ENCODE measurements at places on chromosomes 2 and 18. TPM values are rescaled to one million over a fixed set of nuclear protein-coding genes. Genes with fewer than 3 reads are reported as not detected.

DNA sequence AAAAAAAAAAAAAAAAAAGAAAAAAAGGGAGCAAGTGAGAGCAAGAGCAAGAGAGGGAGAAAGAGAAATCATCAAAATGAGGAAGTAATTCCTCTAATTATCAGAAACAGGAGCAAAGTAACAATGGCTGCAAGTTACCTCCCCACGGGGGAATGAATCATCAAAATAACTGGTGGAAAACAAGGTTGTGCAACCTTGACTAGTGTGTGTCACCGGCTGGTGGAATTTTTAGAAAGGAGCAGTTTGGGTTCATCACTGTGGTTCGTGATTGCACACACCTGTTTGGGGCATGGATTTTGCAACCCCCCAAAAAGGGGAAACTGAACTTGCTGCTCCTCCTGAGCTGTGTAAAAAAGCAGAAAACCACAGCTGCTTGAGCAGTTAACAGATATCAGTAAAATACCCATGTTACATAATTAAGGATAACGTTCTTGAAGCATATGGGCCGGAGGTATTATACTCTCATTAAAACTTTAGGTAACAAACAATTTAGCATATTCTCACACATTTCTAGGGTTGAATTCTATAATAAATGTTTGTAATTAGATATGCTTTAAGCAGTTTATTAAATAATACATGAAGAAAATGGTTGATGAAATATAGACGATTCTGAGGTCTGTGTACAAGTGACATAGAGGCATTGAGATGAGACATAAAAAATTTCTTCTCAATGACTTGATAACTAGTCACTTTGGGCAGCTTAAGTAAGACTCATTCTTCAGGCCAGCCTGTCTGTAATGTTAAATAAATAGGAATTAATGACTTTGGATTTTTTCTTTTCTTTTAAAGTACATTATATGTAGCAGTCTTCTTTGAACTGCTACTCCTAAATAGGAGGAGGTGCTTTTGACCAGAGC lies 184.2 kb upstream of the ZEB2 start:
- no peak overlapping the region for H3K27ac ChIP-seq
- H3K4me3 ChIP-seq, result no peak overlapping the region
- H3K36me3 ChIP-seq, result no peaks in the 10 kb centered on the region
- DNase-seq, result no peak
- H3K27me3 ChIP-seq, result no peaks in the 10 kb centered on the region

DNA sequence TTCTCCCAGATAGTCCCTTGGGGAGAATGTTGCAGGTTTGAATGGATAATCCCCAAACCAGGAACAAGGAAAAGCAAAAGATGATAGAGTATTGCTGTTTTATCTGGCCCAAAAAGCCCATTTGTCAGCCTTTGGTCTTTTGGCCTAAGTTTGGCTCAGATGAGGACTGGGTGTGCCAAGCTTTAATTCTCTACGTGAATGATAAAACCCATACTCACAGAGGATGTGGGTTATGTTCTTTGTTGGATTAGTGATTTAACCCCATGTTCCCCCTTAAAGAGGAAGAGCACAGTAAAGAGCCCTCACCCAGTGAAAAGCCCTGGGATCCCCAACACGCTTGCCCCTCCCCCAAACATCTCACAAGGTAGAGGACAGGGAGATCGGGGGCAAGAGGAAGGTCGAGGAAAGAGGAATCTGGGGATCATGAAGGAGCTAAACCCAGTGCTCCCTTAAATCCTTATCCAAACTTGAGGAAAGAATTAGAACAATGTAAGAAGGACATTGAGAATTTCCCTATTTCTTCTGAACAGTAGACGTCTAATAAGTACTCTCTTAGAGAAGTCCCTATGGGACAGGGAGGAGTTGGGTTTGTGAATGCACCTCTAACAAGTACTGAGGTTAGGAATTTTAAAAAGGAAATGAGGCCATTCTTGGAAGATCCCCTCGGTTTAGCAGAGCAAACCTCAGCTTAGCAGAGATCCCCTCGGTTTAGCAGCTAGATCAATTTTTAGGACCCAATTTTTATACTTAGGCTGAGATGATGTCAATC lies 105.0 kb downstream of the HIBCH start:
- H3K4me1 ChIP-seq, result no peaks in the 10 kb centered on the region
- H3K27ac ChIP-seq, result no peak overlapping the region
- H3K36me3 ChIP-seq, result peaks cover 12% of the 10 kb centered on the region
- no peak overlapping the region for H3K4me3 ChIP-seq
- H3K27me3 ChIP-seq, result no peaks in the 10 kb centered on the region
- DNase-seq, result no peak

GCG gene
- total RNA-seq, result not detected

- H3K4me1 ChIP-seq, result no peaks in the 10 kb centered on the region
- no peak overlapping the region for H3K27ac ChIP-seq
- no peaks in the 10 kb centered on the region for H3K36me3 ChIP-seq
- DNase-seq, result no peak
These were observed 146.1 kb upstream of the ZSWIM2 start for GRCh38 chr2:186995092-186995491.

CD207 gene
- total RNA-seq, result not detected

DNA sequence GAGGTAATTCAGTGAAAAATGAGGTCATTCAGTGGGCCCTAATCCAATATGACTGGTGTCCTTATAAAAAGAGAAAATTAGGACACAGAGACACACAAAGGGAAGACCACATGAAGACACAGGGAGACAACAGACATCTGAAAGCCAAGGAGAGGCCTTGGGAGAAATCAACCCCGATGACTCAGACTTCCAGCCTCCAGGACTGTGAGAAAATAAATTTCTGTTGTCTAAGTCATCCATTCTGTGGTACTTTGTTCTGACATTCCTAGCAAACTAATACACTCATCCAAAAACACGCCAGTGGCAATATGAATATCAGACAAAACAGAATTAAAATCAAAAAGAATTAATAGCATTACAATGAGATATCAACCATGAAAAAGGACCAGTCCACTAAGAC lies 303.7 kb downstream of the SS18 start:
- no peaks in the 10 kb centered on the region for H3K4me1 ChIP-seq
- no peak for DNase-seq
- H3K27me3 ChIP-seq, result no peaks in the 10 kb centered on the region

DNA sequence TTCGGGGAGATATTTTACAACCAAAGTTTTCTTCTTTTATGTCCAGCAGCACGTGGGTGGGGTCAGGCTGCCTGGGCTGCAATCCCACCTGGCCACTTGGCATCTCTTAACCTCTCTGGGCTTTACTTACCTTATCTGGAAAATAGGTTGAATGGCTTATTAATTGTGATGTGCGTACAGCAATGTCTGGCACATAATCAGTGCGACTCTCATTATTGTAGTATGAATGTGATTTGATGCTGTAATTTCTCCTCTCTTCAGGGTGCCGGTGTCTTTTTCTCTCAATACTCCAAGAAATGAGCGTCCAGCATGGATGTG lies 2.0 kb upstream of the ZAP70 start:
- H3K4me1 ChIP-seq, result peaks cover 28% of the 10 kb centered on the region
- H3K27me3 ChIP-seq, result no peaks in the 10 kb centered on the region
- DNase-seq, result no peak
- peak overlapping the region; percentile 84 for H3K27ac ChIP-seq
- H3K4me3 ChIP-seq, result peak overlapping the region; percentile 28

DNA sequence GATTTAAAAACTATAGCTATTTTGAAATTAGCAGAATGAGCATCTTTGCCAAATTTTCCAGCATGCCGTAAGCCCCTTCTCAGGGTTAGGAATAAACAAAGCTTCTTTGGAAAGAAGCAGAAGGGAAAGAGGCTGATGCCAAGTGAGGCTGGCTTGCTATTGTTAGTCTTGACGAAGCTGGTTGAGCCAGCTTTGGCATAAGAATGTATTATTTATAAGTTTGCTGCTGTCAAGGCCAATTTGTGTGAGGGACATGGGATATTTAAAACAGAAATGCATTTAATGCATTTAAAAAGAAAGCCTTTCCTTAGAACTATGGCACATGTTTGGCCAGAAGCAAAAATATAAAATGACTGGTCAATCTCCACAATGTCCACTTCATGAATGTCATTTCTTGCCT lies 52.5 kb upstream of the TTN start:
- no peaks in the 10 kb centered on the region for H3K27me3 ChIP-seq
- no peak overlapping the region for H3K4me3 ChIP-seq
- peaks cover 71% of the 10 kb centered on the region for H3K36me3 ChIP-seq
- no peak for DNase-seq

GRCh38 chr18:6976935-6977334 lies 140.7 kb downstream of the LAMA1 start:
- H3K36me3 ChIP-seq, result peaks cover 91% of the 10 kb centered on the region
- no peak overlapping the region for H3K4me3 ChIP-seq
- H3K27me3 ChIP-seq, result no peaks in the 10 kb centered on the region
- no peak overlapping the region for H3K27ac ChIP-seq

DNA sequence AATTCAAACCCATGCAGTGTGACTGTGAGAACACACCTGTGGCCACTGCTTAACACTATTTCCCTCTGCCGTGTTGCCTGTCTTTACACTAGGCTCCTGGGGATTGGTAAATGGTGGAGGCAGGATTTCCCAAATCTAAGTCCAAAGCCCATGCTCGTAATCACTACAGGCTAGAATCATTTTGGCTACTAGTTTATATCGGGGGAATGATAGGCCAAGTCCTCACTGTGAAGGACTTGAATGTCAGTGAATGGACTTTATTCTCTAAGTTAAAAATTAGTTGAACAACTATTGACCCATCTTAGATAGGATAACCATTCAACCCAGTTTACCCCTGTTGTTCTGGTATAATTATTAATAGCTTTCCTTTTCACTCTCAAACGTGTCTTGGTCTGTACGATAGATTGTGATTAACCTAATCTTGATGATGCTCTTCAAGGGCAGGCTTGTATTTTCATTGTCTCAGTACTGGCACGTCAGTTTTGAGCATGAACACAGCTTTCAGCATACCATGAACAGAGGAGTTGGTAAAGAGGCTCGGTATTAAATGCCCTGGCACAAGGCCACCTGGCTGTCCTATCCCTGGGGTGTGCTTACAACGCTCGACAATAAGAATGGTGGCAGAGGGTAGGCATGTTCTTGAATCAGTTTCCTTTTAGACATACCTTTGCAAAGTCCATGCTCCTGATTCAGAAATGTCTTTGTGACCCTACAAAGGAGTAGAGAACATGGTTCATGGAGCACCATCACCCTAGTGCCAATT lies 148.8 kb downstream of the RTN4 start:
- no peak overlapping the region for H3K4me3 ChIP-seq
- no peak for DNase-seq
- H3K4me1 ChIP-seq, result no peaks in the 10 kb centered on the region
- no peak overlapping the region for H3K27ac ChIP-seq
- H3K27me3 ChIP-seq, result peaks cover 4% of the 10 kb centered on the region
- H3K36me3 ChIP-seq, result no peaks in the 10 kb centered on the region

NGEF gene
- total RNA-seq, result 1.6 TPM

DNA sequence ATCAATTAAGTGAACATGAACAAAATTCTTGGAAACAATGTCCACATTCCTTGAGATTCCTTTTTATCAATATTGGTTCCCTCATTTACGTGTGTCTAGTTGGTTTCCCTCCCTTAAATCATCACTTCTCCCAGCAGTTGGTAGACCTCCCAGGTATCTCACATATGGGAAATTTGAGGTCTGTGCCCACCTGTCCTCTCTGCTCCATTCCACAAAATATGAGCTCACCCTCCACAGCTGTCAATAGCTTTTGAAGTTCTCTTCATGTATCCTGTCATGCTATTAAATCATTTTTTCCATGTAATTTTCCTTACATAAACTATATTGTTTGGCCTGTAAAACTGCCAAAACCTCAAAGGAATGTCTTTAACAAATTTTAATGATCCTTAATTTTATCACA lies 992.2 kb upstream of the ACVR2A start:
- H3K27me3 ChIP-seq, result no peaks in the 10 kb centered on the region
- H3K36me3 ChIP-seq, result no peaks in the 10 kb centered on the region
- no peak overlapping the region for H3K27ac ChIP-seq
- DNase-seq, result no peak

DNA sequence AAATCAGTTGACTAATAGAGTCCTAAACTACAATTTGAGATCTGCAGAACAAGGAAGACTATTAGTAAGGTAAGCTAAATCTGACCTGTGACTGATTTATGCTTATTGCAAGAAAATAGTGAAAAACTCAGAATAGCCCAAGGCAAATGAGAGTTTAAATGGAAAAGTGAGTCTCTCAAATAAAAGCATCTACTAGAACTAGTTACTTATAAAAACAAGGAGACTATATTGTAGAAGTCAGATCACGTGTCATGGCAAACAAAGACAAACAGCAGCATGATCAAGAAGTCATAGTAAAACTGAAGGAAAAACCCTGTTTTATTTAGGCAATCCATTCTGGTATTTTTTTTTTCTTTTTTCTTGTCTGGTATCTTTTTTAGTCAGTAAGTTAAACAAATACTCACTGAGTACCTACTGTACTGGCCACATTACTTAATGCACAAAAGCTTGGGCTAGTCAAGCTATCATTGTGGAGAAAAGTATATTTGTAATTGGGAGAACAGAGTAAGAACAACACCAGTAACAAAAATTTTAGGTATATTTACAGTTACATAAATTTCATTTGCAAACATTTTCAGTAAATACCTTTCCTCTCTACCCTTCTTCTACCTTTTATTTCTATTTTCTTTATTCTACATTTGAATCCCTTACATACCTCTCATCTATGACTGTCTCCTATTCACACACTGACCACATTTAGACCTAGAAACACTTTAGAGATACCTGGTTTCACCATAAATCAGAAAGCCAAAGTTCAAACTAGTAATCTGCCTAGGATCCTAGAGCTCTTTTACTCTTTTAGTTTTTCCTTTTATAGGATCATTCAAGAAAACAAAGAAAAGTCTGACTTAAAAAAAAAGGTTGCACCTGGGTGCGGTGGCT lies 23.7 kb downstream of the CCDC88A start:
- H3K4me1 ChIP-seq, result no peaks in the 10 kb centered on the region
- H3K27me3 ChIP-seq, result no peaks in the 10 kb centered on the region

- no peak overlapping the region for H3K4me3 ChIP-seq
- no peaks in the 10 kb centered on the region for H3K27me3 ChIP-seq
- no peaks in the 10 kb centered on the region for H3K36me3 ChIP-seq
- no peak overlapping the region for H3K27ac ChIP-seq
These were observed 14.8 kb upstream of the GPR55 start for GRCh38 chr2:230939691-230940470.

- DNase-seq, result no peak
- peaks cover 9% of the 10 kb centered on the region for H3K27me3 ChIP-seq
- H3K4me3 ChIP-seq, result no peak overlapping the region
These were observed 22.1 kb upstream of the ARPC2 start for GRCh38 chr2:218194880-218195279.

DNA sequence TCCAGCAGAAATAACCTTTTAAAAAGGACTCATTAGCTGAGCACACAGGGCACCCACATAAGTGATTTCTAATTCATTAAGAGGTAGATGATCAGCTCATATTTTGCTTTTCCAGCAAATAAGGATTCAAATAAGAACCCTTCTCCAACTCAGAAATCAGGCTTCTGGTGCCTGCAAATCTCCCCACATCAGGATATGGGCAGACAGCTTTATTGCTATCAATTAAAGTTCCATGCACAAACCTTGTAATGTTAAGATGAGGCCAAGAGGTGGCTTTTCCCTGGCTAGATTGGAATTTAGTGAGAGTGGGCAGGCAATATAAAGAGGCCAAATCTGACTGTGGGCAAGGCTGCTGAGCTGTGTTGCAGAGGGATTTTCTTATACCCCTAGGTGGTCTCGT lies 193.6 kb downstream of the SH3RF3 start:
- no peak overlapping the region for H3K27ac ChIP-seq
- DNase-seq, result no peak
- H3K36me3 ChIP-seq, result no peaks in the 10 kb centered on the region
- peaks cover 6% of the 10 kb centered on the region for H3K4me1 ChIP-seq
- H3K4me3 ChIP-seq, result no peak overlapping the region
- H3K27me3 ChIP-seq, result no peaks in the 10 kb centered on the region

KIDINS220 gene
- total RNA-seq, result 33.8 TPM

Data from endodermal cell (in vitro differentiated cells).